Esophagus squamous epithelium (tissue), 5 donors: ENCODE measurements at places on chromosomes 7 and 10.

DNA sequence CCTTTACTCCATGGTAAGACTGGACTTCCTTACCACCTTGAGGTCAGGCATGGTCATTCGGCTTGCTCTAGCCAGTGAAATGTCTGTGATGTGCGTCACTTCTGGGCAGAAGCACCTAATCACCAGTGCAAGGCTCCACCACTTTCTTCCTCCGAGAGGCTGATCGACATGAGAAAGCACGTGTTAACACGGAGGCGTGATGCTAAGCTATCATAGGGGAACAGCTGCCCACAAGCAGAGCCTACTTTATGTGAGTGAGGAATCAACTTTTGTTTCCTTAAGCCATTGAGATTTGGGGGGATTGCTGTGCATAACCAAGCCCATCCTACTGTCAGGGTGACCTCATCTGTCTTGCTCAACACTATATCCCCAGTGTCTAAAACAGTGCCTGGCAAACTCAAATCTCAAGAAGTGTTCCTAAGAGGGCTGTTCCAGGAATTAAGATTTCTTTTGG, 23.1 kb upstream of the SAR1A start:
- DNase-seq, result no peak

GRCh38 chr7:124423863-124424262, 341.7 kb downstream of the GPR37 start:
- DNase-seq, result no peak

DNA sequence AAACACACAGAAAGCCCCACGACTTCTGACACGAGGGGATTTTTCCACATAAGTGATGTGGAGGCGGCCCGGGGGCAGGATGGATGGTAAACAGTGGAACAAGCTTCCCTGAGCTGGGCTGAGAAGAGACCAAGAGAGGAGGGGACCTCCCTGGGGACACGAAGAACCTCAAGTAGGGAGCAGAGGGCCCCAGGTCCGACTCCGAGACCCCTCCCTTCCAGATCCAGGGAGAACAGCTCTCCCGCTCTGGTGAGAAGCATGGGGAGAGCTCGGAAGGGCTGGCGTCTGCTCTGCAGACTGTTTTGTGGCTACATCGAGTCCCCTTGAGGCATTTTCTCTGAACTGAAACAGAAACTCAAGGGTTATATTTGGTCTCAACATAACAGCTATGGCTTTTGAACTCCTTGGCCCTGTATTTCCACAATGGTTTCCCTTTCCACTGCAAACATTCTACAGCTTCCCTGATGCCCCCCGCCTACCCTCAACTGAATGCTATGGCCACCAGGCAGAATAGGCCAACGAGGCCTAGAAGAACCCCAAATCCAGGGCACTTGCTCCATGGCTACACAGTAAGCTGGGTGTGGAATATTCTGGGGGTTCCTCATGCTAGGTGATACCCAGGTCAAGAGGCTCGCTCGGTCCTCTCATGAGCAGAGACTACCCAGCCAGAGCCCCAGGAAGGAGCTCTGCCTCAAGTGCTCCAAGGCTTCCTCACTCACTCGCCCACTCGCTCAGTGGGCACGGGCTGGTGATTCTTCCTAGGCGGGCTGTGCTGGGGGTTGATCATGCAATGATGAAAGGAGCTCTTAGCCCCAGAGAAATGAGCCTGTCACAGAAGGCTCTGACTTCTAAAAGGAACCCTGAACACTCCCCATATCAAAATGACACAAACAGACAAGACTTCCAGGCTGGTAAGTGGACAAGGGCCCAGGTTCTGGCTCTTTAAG, 47.5 kb downstream of the FAM53B start:
- no peak for DNase-seq

- DNase-seq, result no peak
Measured at GRCh38 chr10:33132626-33133025, 174.6 kb upstream of the ITGB1 start.

DNA sequence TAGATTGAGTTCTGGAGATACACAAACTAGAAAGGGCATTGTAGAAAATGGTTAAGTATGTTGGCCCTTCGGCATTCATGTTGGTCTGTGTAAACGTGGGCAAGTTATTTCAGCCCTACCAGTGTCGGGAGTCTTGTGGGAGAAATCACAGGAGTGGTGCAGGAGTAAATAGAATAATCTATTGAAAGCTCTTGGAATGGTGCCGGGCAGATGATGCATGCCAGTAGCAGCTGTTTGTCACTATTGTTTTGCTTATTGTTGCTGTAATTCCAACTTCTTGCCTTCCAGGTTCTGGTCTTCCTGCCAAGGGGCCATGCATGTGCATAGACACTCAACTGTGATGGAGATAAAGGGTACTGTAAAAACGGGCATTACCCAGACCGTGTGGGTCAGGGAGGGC, 259.4 kb downstream of the CAMK1D start:
- DNase-seq, result no peak
